ENCODE measurements at places on chromosomes 6 and 20.

GRCh38 chr6:11324453-11325015 lies 92.1 kb upstream of the NEDD9 start:
- peak; percentile 12 for DNase-seq

- DNase-seq, result peak; percentile 60
Measured at GRCh38 chr20:31968291-31969126, 558 bp downstream of the XKR7 start.

DNA sequence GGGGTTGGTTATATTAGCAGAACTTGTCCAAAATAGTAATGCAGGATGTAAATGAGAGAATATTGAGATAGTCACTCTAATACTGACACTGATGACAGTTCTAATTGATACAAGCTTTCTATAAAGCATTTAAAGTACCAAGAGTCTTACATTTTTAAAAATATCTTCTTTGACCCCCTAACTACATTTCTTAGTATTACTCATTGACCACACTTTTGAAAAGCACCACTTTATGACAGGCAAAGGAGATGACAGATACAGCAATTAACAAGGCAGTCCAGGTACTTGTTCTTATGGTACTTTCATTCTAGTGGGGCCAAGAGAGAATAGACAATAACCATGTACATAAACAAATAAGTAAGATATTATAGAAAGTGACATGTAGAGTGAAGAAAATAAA lies 139.4 kb upstream of the EYA4 start:
- DNase-seq, result no peak

DNA sequence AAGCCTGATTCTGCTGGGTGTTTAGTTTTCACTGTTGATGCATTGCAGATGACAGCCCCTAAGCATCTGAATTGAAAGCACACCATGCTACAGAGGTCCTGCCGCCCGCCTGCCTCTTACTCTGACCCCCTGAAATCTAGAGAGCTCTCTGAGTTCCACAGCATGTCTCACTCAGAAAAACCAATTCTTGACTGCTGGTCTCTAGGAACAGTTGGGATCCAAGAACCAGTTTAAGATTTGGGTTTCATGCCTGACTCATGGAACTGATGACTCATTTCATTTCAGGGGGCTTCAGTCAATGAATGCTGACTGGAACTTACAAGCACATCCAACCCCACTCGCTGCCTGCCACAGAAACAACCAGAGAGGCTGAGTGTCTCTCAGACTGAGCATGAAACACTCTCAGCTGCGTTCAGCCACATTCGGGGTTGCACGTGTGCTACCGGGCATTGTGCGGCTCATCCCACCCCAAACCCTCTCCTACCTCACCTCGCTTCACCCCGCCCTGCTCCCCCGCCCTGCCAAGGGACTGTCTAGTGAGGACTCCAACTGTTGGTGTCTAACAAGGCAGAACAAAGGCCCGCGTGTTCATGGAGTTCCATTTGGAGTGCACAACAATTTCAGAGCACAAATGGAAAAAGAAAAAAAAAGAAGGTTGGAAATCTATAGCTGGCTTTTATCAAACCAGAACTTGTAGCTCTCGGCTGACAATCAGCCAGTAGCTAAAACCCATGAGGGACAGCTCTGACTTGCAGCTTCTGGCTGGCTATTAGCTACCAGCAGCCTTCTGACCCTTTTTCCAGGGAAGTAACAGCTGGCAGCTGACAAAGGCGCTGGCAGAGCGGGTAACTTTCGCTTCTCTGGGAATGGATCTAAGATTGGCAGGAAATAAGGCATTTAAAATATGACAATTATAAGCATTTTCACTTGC lies 20.0 kb upstream of the TRAF3IP2 start:
- DNase-seq, result peak; percentile 85

GRCh38 chr6:151999194-151999593 lies 191.7 kb downstream of the ESR1 start:
- no peak for DNase-seq

GRCh38 chr6:134195164-134195906 lies 122.6 kb downstream of the SGK1 start:
- DNase-seq, result no peak

DNA sequence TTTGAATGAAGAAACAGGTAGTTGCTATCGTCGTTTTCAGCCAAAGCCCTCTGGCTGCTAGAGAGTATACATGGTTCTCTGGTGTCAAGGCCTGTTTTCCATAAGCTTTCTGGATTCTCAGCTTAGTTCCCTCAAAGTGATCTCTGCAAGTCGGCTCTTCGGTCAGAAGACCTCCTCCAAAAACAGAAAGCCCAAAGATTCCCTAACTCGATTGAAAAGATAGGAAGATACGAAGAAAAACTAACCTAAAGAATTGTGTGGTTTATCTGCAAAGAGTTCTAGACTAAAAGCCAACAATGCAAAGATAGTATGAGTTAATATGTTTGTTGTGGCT lies 545 bp upstream of the ASCC3 start:
- peak; percentile 19 for DNase-seq
